ENCODE measurements at places on chromosomes 1 and 21. TPM values are rescaled to one million over a fixed set of nuclear protein-coding genes. Genes with fewer than 3 reads are reported as not detected.

GRCh38 chr1:54041806-54042205, 11.2 kb downstream of the TMEM59 start:
- DNase-seq = no peak

DNA sequence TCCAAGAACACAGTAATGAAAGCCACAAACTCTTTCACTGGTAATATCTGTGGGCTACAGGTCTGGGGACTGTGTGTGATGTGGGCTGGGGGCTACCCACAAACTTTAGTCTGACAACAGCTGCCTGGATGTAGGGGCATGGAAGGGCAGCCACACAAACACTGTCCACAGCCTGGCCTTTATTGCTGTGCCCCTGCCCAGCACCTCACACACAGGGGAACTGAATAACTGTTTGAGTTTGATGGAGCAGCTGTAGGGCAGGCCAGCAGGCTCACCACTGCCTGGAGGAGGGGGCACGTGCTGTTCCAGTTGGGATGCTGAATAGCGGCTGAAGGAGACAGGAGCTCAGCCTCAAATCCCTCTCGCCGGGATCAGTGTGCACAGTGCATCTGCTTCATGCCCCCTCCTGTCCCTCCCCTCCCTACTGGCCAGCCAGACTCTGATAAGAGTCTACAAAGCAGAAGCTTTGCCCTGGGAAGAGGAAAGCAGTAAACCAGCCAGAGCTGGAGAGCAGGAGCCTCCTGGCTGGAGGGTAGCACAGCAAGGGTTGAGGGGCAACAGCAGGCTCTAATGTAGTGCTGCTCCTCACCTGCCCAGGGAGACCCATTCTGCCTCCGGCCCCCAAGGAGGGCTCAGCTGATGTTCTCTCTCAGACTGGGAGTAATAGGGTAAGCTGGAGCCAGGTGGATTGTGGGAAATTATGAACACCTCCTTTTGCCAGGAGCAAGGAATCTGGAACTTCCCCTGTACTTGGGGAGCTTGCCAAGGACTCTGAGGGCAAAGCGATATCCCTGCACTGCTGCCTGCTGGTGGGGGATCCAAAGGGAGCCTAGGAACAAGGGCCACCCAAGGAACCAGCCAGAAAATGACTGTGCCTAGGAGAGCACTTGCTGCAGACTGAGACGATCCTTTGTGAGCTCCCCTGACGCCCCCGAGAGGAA, 70.2 kb upstream of the GOLT1A start:
- DNase-seq = no peak

DNA sequence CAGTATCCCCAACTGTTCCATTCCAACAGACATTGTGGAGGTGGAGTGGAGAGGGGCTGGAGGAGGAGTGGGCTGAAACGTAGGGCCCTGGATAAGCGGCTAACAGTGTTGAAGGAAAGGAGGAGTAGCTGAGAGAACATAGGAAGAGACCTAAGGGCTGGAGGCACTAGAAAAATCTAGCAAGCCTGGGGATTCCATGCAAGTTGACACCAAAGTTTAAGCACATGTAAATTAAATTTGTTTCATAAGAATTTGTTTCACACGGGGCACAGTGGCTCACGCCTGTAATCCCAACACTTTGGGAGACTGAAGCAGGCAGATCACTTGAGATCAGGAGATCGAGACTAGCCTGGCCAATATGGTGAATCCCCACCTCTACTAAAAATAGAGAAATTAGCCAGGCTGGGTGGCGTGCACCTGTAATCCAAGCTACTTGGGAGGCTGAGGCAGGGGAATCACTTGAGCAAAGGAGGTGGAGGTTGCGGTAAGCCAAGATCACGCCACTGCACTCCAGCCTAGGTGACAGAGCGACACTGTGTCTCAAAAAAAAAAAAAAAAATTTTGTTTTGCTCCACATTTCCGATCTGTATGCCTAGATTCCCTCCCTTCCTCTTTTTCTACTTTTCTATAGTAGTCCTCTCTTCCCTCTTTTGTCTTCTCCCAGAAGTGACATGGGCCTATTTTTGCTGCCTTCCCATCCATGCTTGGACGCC, 530 bp upstream of the CD244 start:
- DNase-seq = no peak

GRCh38 chr1:234570329-234571120, 39.5 kb downstream of the IRF2BP2 start:
- DNase-seq = no peak

GRCh38 chr1:92623187-92623778, 136.6 kb upstream of the GFI1 start:
- no peak for DNase-seq

ITPKB gene
- 5.1 TPM for total RNA-seq

GRCh38 chr1:93813076-93813475, 65.9 kb downstream of the DNTTIP2 start:
- no peak for DNase-seq

DNA sequence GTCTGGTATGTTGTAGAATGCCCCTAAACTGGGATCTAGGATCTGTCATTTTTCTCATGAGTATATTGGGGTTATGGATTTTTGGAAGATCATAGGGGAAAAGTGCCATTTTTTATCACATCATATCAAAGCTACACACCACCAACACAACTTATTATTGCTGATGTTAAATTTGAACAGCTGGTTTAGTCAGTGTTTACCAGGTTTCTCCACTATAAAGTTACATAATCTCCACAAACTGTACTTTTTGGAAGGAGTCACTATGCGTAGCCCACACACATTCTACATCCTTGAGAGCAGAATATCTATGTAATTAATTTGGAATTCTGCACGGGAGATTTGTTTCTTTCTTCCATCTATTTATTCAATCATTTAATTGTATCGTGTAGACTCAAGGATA, 35.2 kb downstream of the RC3H1 start:
- DNase-seq = no peak

DNA sequence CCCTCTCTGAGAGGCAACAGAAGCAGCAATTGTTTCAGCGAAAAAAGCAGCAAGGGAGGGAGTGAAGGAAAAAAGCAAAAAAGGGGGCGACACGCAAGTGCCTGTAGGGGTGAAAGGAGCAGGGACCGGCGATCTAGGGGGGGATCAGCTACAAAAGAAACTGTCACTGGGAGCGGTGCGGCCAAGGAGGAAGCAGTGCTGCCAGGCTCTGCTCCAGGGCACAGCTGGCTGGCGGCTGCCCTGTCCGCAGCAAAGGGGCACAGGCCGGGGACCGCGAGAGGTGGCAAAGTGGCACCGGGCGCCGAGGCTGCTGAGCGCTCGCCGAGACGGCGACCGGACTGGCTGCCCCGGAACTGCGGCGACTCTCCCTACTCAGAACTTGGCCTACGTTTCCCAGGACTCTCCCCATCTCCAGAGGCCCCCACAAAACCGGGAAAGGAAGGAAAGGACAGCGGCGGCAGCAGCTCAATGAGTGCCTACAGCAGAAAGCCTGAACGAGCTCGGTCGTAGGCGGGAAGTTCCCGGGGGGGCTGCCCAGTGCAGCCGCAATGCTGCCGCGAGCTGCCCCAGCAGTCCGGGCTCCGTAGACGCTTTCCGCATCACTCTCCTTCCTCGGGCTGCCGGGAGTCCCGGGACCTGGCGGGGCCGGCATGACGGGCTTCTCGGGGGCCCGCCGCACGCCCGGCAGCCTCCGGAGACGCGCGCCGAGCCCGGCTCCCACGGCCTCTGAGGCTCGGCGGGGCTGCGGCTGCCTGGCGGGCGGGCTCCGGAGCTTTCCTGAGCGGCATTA, 1.0 kb upstream of the CDKN2C start:
- no peak for DNase-seq

DNA sequence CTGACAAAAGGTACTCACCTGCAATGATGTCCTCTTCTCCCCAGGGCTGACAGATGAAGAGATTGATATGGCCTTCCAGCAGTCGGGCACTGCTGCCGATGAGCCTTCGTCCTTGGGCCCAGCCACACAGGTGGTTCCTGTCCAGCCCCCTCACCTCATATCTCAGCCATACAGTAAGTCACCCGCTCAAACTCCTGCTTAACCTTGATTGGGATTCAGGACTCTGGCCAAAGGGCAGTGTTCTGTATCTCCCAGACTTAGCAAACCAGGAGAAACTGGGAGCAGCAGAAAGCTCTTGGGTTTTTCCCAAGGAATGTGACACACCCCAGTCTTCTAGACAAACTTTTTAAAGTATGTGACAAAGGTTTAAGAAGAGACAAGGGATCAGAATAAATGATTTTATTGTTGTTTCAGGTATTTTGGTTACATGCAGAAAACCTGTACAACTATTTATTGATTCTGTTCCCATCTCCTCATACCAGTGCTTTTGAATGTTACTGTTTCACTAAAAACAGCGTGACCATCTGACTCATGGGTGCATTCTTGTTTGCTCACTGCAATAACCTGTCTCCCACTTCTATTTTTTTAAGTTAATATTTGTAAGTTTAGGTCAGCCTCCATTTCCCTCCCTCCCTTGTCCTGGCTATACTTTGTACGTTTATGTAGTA, 124.6 kb downstream of the PEX14 start:
- peak; percentile 93 for DNase-seq

GRCh38 chr1:97797403-97798183, 123.2 kb downstream of the DPYD start:
- DNase-seq = no peak

GRCh38 chr1:11664336-11665065, 501 bp downstream of the FBXO6 start:
- no peak for DNase-seq

GRCh38 chr1:3809680-3810079, 13.4 kb upstream of the LRRC47 start:
- DNase-seq = no peak

HCN3 gene
- total RNA-seq = 8.1 TPM

GRCh38 chr21:15001113-15001512, 63.7 kb downstream of the NRIP1 start:
- no peak for DNase-seq

FAM3B gene
- total RNA-seq = 0.51 TPM

AMPD1 gene
- total RNA-seq = not detected

SELE gene
- not detected for total RNA-seq

GRCh38 chr1:48495166-48495565, 23.2 kb upstream of the SPATA6 start:
- no peak for DNase-seq

DNA sequence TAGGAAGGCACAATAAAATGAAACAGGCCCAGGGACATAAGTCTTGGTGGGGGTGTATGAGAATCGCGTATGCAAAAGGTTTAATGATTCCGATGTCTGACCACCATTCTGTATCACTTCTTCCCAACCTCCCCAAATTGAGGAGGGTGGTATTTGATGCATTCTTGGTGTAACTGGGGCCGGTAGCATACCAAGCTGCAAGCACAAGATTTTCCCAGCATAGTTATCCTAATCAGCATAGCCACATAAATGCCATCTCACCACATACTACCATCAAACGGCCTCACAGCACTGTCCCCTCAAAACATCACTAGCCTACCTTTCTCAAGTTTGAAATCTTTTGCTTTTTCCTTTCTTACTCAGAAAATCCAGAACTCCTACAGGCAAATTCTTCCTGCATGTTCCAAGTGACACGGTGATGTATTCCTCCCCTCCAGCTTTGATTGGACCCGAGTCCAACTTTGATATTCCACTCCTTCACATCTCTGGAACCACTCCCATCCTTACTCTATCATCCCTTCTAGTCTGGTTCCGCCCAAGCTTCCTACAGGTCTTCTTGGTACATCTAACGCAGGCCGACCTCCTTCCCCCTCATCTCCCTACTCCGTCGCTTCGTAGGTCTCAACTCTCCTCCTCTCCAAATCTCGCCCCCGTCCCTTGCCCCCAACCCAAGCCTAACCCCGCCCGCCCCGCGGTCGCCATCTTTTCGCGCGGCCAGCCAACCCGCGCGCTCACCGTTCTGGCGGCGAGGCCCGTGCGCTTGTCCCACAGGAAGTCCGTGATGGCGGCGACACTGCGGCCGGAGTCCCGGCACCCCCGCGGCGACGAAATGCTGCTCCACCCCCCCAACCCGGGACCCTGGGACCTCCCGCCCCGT, 600 bp downstream of the CLK2 start:
- DNase-seq = no peak

DNA sequence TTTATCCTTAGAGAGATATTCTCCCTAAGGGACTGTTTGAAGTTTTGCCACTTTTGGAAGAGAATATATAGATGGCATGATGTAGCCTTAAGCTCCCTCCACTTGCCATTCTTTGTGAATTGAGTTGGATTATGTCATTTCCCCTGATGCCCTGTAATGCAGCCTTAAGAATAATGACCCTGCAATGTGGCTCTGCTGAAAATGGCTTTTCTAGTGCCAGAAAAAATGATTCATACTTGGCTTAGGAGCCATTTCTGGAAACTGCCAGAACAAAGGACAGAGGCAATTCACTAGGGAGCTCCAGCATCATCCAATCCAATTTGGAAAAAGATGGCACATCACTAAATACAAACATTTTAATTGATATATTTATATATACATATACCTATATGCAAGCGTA, 265.3 kb downstream of the SPATA17 start:
- no peak for DNase-seq
